Activated T-helper 2 cell treated with anti-CD3 and anti-CD28 coated beads, Interferon-gamma antibody, Interleukin-2, Interleukin-4, amounts not matched to agents 10 μg/mL and 5 μg/mL and 100 μg/mL, durations not matched to agents 14 hours and 24 hours and 36 hours (primary cell): ENCODE measurements at places on chromosomes 1 and 21. TPM values are rescaled to one million over a fixed set of nuclear protein-coding genes. Genes with fewer than 3 reads are reported as not detected.
A peak's percentile ranks its signal among the peaks of the same experiment; 100 is the strongest.

- no peak for DNase-seq
Measured at GRCh38 chr21:42215942-42216725, 2.8 kb upstream of the ABCG1 start.

DNA sequence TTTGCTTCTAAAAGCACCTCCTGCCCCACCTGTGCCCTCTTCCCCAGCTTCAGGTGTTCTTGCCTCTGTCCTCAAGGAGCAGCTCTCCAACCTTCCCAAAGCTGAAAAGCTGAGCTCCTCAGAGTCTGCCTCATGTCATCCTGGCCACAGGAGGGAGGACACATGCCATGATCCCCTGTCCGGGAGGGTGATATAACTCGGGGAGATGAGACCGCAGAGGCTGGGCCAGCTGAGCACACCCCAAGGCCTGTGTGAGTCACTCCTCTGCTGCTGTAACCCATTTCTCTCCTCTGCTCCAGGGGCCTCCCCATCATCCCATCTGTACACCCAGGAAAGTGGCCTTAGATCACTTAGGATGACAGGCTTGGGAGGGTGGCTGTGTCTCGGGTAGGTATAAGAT lies 49.8 kb downstream of the EPHB2 start:
- no peak for DNase-seq

- DNase-seq, result no peak
Measured at GRCh38 chr1:173479649-173480048, 2.5 kb downstream of the PRDX6 start.

GRCh38 chr1:44235808-44236207 lies 22.5 kb downstream of the DMAP1 start:
- no peak for DNase-seq

- DNase-seq, result no peak
Measured at GRCh38 chr1:175520186-175520585, 223.2 kb downstream of the TNR start.

- no peak for DNase-seq
Measured at GRCh38 chr1:43315481-43315880, 14.7 kb downstream of the TIE1 start.

DNA sequence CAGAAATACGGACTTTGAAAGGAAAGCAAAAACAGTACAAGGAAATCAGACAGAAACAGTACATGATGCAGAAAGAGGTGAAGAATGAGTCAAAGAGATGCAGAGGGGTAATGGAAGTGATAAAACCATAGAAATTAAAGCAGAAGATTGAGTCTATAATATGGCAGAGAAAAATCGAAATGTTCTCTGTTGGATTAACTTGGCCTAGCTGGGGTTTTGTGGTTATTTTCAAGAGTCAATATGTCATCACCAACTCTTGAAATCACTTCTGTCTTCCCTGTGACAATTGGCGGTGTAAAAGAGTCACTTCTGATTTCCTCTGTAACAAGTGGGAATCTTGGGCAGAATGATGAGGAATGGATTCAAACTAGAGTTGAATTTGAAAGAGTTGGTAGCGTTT lies 7.4 kb downstream of the YTHDF2 start:
- DNase-seq, result no peak

DNA sequence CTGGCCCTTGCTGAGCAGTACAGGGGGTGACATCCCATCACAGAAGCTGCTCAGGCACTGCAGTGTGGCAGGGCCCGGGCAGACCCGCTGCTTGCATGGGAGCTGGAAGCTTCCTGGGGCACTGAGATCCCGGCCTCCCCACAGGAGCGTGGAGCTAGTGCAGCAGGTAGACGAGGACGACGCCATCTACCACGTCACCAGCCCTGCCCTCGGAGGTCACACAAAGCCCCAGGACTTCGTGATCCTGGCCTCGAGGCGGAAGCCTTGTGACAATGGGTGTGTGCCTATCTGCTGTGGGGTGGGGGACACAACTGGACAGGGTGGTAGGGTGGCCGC lies 16.4 kb downstream of the FAM151A start:
- DNase-seq, result no peak

DNA sequence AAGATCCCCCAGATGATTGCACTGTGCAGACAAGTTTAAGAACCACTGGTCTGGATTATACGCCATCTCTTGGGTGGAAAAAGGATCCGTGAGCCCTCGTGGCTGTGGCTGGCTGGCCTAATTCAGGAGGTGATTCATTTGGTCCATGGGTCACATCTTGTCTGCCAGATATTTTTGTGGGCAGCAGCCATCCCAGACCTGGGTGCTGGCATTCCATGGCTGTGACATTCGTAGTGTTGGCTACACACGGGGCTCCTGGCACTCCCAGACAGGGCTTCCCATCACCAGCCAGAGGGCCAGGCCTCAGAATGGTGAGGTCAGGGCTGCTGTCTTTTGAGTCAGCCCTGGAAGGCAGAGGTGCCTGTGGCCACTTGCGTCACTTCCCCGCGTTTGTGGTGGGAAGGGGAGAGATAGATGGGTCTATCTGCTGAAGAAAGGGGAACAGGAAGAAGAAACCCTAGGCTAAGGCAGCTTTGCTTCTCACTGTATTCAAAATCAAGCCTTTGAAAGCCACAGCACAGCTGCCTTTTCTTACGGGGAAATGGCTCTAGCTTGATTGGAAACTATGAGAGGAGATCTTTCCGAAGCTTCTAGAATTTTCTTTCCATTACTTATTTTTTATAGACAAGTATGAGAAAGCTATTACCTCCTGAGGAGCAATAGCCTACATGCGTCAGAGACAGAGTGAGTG lies 32.4 kb downstream of the EIF2D start:
- DNase-seq, result peak; percentile 85

GRCh38 chr21:42467140-42467983 lies 28.7 kb downstream of the RSPH1 start:
- DNase-seq, result no peak

The KCNJ9 gene
- not detected in 2 replicates for total RNA-seq

The LCA5L gene
- 0.32 TPM in 1 of 2 replicates, not detected in the other for total RNA-seq

The CYP4A22 gene
- not detected in 2 replicates for total RNA-seq

The LCE1F gene
- not detected in 2 replicates for total RNA-seq

The ZFP69 gene
- total RNA-seq, result 3.3 and 4.0 TPM in 2 replicates

The BOLA1 gene
- 23.6 and 26.6 TPM in 2 replicates for total RNA-seq

The TMPRSS15 gene
- not detected in 2 replicates for total RNA-seq

The NBPF4 gene
- total RNA-seq, result 0.43 and 0.97 TPM in 2 replicates

The PLEKHA6 gene
- 0.52 and 1.9 TPM in 2 replicates for total RNA-seq

The NBPF19 gene
- total RNA-seq, result 18.6 and 20.3 TPM in 2 replicates
